ENCODE measurements at places on chromosomes 7 and 10.

DNA sequence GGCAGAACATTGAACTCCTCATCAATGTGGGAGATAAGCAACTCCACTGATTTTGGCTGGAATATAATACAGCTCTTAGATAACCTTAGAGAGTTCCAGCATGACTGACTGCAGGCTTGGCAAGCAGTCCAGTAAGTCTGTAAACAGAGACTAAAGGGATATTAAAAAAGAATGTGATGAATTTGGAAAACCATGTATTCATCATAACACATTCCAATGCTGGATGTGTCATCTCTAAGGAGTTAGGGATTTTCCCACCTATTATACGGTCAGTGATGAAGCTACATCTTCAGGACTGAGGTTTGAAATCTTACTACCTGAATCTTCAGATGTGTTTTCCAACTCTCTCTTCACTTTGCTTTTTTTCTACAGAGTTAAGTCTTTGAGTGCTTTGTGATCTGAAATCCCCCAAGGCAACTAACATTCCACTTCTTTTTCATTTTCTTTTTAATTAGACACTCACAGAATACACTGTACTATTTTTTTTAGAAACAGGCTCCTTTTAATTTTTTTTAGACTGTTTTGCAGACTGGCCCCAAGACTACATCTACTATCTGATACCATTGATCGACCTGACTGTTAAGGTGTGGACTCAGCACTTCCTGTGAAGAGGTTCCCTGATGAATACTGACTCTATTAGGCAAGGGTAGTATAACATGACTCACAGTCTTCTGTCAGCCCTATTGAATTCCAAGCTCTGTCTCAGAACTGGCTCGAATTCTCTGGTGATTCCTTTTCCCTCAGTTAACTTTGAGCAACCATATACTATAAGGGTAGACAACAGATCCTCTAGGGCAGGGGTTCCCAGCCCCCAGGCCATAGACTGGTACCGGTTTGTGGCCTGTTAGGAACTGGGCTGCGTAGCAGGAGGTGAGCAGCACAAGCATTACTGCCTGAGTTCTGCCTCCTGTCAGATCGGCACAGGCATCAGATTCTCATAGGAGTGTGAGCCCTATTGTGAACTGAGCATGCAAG lies 678.2 kb downstream of the GRM8 start:
- DNase-seq = no peak

DNA sequence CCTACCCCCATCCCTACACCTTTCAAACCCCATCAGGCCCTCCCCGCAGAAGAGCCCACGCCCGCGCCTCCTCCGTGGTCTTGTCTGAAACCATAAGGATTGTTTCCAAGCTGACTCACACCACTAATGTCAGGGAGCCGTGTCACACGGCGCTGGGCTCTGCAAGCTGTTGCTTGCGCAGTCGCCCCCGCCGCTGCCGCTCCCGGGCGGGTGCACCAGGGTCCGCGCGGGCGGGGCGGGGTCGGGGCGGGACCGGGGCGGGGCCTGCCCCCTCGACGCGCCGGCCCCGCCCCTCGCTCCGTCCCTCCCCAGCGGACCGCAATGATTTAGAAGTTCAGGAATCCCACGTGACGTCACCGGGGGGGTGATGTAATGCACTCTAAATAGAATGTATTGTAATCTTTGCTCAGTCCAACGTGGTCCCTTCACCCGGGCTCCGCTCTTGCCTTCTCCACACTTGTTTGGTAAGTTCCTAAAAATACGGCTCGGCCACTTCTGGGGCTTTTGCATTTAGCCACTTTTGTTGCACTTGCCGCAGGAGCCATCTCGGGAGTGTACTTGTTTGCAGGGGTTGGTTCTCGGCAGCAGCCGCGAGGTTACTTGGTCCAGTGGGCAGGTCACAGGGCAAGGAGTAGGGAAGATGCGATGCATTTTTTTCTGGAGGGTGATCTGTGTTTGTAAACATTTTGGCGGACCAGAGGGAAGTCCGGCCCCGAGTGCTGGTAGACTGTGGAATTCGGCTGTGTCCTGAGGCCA lies 3.2 kb upstream of the CREB5 start:
- DNase-seq = peak; percentile 45

- DNase-seq = no peak
Measured at GRCh38 chr7:90660819-90661218, 64.7 kb downstream of the CDK14 start.

- DNase-seq = no peak
Measured at GRCh38 chr10:91643700-91644099, 10.8 kb upstream of the PPP1R3C start.

DNA sequence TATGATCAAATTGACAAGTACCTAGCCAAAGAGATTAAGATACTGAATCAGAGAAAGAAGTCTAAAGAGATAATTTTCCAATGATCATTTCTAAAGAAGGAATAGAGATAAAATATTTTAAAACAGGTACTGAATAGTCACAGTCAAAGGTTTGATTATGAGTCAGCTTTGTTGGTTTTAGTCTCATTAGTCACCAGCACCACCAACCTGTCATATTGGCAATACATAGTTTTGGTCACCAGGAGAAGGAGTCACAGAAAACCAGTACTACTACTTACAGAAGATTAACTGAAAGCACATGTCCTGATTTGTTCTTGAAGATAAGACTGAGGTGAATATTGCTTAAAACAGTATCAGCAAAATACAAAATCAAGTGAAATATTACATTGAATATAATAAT lies 34.6 kb downstream of the ZEB1 start:
- DNase-seq = no peak

GRCh38 chr10:115525141-115525540 lies 432.0 kb downstream of the ATRNL1 start:
- DNase-seq = no peak

GRCh38 chr7:116706668-116707126 lies 34.7 kb downstream of the MET start:
- no peak for DNase-seq

GRCh38 chr10:95364342-95364741 lies 73.5 kb upstream of the PDLIM1 start:
- DNase-seq = no peak

DNA sequence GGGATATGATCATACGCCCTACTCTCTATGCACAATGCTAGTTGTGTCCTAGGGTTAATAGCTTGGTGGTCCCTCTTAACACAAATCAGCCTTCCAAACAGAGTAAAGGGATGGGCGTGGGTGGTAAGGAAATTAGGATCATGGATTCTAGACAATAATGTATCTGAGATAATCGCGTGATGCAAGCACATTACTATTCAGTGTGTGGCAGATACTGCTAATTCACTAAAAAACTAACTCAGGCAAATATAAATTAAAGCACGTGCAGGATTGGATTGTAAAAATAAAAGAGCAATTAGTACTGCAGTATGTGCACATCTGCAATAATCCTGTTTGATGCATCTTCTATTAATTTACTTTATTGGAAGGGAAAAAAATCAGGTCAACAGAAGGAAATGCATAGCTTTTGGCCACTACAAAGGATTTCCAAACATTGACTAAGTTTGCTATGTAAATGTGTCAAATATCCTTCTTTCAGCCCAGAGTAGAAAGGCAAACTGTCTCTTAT lies 22.0 kb downstream of the TWIST1 start:
- no peak for DNase-seq

- no peak for DNase-seq
Measured at GRCh38 chr7:111424768-111425167, 137.5 kb downstream of the IMMP2L start.

DNA sequence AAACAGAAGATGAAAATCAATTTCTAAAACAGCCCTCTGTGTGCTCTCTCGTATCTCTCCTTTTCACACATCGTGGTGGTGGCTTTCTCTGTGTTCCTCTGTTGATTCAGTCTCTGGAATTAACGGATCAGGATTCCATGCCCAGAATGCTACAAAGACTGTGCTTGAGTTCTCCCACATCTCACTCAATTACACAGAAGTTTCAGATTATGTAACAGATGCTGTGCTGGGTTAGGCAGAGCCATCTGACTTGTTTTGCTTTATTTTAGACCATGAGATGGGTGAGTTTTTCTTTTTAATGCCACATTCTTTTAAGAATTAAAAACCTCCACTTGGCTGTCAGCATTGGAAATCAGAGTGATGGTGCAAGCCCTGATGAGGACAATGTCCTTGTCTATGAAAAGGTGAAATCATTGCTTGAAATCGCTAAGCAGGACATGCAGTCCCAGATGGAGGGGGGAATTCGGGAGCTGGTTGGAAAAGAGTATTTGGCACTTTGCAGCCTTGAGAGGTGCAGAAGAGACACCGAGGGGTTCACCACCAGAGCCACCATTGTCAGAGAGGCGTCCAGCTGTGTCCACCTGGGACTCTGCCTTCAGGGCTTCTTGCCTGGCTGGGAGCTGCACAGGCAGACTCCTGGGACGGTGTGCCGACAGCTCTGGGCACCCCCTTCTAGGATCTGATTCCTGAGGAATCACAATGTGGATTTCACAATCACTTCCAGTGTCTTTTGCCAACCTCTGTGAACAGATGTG lies 80.4 kb downstream of the EGFR start:
- DNase-seq = no peak

- no peak for DNase-seq
Measured at GRCh38 chr10:95211606-95212279, 17.7 kb downstream of the ACSM6 start.

- no peak for DNase-seq
Measured at GRCh38 chr7:16399265-16399831, 22.0 kb downstream of the CRPPA start.

DNA sequence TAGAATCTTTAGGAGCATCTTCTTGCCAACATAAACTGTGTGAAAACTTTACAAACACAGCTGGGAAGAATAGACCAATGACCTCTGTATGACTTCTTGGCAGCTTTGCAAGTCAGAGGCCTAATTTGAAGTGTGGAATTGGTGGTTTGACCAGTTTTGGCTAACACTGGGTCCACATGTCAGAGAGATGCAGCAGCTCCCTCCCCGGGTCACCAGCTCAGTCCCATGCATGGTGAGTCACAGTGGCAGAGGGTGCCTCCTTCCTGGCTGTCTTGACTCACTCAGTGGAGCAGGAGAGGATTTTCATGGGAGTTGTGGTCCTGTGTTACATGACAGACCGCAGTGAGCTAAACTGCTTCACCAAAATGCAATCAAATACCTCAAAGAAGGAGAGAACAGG lies 8.2 kb upstream of the STARD3NL start:
- DNase-seq = no peak

DNA sequence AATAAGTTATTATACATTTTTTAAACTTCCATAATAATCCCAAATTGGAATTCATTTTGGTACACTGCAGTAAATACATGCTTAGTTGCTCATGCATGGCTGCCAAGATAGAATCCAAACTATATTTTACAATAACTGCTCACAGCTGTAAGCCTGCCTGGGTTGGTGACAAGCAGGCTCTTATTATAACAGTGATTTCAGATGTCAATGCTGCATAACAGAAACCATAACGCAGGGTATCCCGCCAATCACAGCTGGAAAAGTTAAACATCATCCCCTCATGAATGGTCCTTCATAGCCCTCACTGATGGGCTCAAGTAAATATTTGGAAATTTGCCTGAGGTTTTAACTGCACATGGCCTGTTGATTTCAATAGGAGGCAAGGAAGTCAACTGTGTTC lies 149.8 kb downstream of the AMPH start:
- DNase-seq = no peak

DNA sequence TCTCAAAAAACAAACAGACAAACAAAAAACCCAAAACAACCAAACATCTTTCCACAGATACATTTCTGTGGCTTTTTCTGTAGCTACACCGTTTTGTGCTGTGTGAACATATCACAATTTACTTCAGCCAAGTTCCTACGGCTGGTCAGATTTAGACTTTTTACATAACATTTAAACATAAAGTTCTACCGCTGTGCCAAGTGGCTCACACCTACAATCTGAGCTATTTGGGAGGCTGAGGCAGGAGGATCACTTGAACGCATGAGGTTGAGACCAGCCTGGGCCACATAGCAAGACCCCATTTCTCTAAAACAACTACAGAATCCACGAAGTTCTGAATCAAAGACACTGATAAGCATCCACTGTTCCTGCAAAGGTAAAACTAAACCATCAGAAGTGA lies 30.3 kb downstream of the DAGLB start:
- DNase-seq = no peak

GRCh38 chr10:48455392-48456151 lies 149.1 kb downstream of the MAPK8 start:
- DNase-seq = peak; percentile 25

DNA sequence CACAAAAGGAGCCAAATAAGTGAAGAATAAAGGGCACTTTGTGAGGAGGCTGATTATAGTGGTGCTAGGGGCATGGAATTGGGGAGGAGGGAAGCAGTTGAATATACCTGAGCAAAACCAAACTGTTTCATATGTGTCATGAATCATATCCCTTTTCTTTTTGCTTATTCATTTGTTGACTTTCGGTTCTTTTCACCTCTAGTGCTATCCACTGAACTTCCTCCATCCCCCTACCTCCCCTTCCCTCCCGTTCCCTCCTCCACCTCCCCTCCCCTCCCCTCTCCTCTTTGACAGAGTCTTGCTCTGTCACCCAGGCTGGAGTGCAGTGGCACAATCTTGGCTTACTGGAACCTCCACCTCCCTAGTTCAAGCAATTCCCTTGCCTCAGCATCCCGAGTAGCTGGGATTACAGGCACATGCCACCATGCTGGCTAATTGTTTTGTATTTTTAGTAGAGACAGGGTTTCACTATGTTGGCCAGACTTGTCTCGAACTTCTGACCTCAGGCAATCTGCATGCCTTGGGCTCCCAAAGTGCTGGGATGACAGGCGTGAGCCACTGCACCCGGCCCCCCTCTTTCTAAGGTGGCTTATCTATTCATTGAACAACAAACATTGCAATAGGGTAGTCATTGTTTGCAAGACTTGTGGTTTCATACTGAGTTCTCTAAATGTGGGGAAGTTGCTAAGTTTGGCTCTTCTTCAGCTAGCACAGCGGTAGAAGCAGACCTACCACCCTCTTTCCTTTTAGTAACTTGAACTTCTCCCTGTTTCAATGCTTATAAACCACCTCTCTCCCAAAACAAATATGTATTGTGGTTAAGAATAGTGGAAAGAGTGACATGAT lies 150.4 kb upstream of the PRPS1L1 start:
- DNase-seq = no peak

- no peak for DNase-seq
Measured at GRCh38 chr10:29332061-29332760, 43.3 kb downstream of the LYZL1 start.

GRCh38 chr10:117497736-117498135 lies 44.8 kb upstream of the EMX2 start:
- DNase-seq = no peak

DNA sequence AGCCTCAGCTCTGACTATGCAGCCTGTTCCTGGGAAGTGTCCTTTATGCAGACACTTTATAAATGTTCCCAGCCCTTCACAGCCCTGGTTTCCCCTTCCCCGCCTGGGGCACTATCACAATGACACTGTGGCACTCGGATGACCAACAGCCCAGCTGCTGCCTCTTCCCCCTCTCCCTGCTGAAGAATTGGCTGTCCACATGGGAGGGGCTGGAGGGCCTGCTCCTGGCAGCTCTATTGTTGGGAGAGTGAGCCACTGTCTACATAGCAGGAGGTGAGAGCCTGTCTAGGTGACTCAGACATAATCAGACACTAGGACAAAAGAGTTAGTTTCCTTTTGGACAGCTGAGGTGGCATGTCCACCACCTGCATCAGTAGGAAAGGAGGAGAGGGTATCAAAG lies 437.5 kb downstream of the PLXNA4 start:
- no peak for DNase-seq
